ENCODE measurements at places on chromosomes 16 and 17.

- no peak for DNase-seq
Measured at GRCh38 chr16:73054813-73055482, 7.0 kb upstream of the ZFHX3 start.

DNA sequence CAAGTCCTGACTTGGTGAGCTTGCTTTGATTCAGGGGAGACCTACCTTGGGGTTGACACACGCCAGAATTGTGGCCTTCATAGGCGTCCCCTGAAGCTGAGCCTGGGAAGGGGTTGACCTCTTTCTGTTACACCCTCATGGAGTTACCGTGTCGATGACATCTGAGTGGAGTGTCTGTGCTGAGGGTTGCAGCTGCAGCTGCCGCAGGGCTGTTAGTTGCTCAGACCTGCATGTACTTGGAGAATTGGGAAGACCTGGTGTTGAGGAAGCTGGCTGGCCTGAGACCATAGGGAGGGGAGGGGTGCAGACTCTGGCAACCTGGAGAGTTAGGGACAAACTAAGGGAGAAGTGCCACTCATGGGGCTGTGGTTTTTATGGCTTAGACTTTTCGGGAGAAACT is 9.6 kb downstream of the GSE1 start:
- no peak for DNase-seq

DNA sequence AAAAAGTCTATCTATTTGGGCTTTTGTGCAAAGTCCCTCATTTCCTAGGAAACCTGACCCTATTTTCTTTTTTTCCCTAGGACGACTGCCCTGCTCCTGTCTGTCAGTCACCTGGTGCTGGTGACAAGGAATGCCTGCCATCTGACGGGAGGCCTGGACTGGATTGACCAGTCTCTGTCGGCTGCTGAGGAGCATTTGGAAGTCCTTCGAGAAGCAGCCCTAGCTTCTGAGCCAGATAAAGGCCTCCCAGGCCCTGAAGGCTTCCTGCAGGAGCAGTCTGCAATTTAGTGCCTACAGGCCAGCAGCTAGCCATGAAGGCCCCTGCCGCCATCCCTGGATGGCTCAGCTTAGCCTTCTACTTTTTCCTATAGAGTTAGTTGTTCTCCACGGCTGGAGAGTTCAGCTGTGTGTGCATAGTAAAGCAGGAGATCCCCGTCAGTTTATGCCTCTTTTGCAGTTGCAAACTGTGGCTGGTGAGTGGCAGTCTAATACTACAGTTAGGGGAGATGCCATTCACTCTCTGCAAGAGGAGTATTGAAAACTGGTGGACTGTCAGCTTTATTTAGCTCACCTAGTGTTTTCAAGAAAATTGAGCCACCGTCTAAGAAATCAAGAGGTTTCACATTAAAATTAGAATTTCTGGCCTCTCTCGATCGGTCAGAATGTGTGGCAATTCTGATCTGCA is 12.9 kb downstream of the TMEM98 start:
- DNase-seq = no peak

GRCh38 chr17:82638183-82638773 is 10.0 kb downstream of the WDR45B start:
- no peak for DNase-seq

DNA sequence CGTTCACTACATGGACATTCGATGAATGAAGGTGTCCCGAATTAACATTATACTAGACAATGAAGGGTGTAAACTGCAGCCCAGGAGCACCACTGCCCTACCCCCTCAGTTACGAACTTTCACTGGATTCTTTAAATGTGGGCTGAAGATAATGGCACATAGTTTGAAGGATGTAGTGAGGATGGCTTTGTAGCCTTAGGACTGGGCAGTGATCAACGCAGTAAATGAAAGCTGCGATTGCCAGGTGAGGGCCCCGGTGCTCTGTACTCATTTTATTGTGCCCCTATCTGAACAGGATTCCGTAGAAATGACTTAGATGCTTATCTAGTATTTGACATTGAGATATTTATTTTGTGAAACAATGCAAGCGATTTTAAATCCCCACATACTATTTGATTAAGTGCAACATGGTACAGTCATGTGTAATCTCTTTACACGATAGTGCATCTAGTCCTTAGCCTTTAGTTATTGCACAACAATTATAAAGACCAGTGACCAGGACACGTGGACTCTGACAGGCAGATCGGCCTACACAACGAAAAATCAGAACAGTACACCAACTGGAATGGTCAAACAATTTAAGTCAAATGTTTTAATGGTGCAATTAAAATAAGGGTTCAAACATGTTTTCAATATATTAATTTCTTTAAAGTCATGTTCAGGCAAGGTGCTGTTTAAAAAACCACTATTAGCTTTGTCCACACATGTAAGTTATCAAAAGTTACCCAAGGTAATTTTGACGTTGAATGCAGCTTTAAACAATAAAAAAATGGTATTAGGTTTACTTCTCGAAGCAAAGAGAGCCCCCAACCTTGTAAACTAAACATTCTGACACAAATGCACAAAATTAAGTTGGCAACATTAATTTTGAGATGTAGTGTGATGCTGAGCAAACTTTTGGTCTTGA is 17.4 kb upstream of the ERN1 start:
- no peak for DNase-seq

- DNase-seq = no peak
Measured at GRCh38 chr17:59863616-59864015, 29.1 kb downstream of the TUBD1 start.

DNA sequence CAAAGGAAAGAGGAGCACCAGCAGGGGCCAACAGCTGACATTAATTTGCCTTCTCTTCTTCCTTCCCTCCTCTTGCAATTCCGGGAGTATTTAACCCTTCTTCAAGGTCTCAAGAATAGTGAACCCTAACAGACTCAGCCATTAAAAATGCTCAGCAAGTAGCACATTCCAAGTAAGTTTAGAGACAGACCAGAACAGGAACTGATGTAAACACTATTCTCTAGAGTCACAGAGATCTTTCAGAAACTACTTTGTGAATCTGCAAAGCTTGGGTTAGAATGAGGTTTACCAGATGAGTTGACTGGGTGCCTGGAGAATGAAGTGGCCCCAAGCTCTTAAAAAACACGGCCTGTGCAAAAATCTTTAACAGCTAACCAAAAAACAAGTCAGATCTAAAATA is 50.9 kb downstream of the TEX2 start:
- no peak for DNase-seq

- peak; percentile 62 for DNase-seq
Measured at GRCh38 chr17:8162233-8162996, at the start of gene VAMP2. VAMP2 (minus strand) TSS chr17:8162948; CDS start chr17:8162879, 69 bp downstream.

GRCh38 chr16:28000314-28001169 is 63.0 kb downstream of the GSG1L start:
- no peak for DNase-seq

- no peak for DNase-seq
Measured at GRCh38 chr17:44005527-44006271, 1.3 kb downstream of the NAGS start.

- no peak for DNase-seq
Measured at GRCh38 chr16:50818380-50818779, 76.5 kb downstream of the CYLD start.

GRCh38 chr16:66901626-66902025 is 17.1 kb downstream of the CDH16 start:
- DNase-seq = no peak

DNA sequence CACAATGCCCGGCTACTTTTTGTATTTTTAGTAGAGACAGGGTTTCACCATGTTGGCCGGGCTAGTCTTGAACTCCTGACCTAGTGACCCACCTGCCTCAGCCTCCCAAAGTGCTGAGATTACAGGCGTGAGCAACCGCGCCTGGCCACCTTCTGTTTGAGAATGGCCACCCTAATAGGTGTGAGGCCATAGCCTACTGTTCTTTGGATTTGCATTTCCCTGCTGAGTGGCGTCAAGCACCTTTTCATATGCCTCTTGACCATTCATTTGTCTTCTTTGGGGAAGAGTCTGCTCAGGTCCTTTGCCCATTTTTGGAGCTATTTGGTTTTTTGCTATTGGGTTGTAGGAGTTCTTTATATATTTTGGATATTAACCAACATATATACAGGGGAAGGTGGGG is 276.7 kb downstream of the PARN start:
- DNase-seq = no peak

- DNase-seq = no peak
Measured at GRCh38 chr16:75351183-75351582, 82.1 kb downstream of the CFDP1 start.

- no peak for DNase-seq
Measured at GRCh38 chr16:30901201-30902028, 5.0 kb downstream of the CTF1 start.

- no peak for DNase-seq
Measured at GRCh38 chr17:41678907-41679739, 9.6 kb upstream of the EIF1 start.

- DNase-seq = no peak
Measured at GRCh38 chr17:82961366-82962162, 117.8 kb upstream of the METRNL start.

GRCh38 chr16:21167360-21167759 is 8.9 kb downstream of the LDAF1 start:
- DNase-seq = no peak

- no peak for DNase-seq
Measured at GRCh38 chr16:8943966-8944759, 19.5 kb downstream of the USP7 start.

GRCh38 chr16:31010585-31011325 is at the start of gene STX1B:
STX1B (minus strand) TSS chr16:31010638; CDS start chr16:31010396, 242 bp downstream.
- DNase-seq = peak; percentile 27

DNA sequence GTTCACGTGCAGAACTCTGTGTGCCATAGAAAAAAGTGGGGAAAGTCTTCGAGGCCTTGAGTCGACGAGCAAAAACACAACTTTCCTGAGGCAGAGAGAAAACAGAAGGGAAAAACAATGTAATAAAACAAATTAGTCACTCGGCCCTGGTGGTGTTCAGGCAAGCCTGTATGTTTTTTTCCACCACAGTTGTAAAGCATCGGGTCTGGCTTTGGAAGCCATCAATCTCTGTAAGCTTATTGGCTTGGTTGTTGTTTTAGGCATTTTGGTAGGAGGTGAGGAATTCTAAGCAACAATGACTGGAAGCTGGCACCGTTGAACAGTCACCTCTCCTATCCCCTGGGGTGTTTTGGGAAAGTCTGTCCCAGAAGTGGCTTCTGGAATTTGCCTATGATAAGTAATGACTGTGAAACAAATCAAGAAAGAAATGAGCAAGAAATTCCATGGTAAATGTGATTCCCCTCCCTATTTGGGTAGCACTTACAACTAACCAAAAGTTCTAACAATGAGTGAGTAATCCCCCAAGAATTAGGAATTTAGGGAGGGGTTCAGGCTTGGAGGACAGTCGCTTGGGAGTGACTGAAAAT is 2.8 kb downstream of the CDH13 start:
- no peak for DNase-seq

DNA sequence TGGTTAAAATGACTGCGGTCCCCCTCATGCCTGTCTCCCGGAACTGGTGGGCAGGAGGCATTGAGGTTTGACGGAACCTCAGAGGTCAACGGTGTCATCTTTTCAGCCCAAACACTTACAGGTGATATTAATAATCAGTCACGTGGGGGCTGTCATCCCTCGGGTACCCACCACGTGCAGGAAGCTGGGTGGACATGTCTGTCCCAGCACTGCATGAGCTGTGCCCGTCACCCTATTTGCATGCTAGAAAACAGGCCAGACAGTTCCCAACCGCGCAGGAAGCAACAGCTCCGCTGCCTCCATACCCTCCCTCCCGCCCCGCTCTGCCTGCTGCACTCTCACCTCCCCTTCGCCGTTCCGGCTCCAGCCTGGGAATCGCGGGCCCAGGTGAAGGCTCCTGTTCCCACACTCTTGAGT is 1.4 kb downstream of the SYNGR3 start:
- DNase-seq = no peak

DNA sequence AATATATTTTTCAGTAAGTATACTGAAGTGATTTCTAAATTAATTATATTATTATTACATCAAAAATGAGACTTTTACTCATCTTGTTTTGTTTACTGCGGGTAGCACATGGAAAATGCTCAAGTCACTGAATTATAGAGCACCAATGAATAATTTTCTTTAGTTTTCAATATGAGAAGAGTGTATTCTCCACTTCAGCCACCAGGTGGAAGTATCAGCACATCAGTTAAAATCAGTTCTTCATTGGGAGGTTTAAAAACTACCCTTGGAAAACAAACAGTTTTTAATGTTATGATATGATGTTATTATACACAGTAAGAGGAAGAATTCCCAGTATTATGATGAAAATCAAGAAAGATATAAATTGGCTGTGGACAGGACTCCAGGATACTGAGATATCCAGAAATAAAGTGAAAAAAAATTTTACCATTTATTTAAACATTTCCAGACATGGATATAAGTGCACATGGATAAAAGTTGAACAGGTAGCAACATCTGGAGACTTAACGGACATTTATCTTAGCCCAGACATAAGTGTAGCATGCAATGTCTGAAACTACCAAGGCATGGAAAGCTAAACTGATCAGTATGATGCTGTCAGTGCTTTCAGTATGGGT is 467.3 kb downstream of the KCNJ2 start:
- DNase-seq = no peak

DNA sequence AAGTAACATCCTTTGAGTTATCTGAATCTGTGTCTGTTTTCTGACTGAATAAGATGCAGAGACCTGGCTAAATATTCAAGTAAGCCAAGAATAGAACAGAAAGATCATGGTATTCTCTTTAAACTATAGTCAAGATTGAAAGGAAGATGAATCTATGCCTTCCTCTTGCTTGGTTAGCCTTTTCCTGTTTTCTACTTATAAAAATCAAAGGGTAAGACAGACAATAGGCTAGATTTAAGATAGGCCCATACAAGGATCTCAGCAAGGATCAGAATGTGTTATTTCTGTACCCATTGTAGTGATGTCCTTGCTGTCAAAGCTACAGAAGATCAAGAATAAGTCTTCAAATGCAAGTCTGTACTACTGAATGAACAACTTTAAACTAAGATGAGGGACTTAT is 7.0 kb upstream of the CDR2 start:
- no peak for DNase-seq

GRCh38 chr17:6894206-6894528 is 62.6 kb upstream of the TEKT1 start:
- no peak for DNase-seq

- DNase-seq = peak; percentile 50
Measured at GRCh38 chr17:75827308-75828075, 16.7 kb downstream of the UNC13D start.

DNA sequence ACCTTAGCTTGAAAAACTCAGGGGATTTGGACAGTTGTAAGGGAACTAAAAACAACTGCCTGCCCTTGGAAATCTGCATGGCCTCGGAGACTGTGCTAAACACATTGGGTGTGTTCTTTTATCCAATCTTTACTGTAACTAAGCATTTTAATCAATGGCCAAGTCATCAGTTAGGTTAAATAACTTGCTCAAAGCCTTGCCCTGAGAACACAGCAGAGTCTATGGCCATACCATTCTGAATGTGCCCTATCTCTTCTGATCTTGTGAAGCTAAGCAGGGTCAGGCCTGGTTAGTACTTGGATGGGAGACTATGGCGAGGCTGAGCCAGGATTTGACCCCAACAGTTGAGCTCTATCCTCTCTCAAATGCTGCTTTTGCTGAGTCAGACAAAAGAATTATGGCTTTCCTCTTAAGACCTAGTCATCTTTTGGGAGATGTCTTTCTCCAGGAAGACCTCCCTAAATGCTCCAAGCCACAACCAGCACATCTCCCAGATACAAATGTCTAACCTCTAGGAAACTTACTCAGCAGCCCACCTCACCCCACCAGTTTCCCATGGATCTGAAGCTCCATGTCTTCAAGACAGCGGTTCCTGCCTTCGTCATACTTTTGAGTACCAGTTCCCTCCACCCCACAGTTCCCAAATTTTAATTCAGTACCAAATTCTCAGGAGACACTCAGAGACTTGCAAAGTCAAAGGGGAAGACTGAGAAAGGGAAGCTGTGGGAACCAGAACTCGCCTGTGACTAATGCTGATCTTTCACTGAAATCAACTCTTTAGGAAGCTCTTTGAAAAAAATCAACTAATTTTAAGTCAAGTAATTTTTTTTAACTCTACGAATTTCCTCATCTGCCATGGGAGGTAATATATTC is 336.1 kb downstream of the MAF start:
- no peak for DNase-seq

Measured in stimulated activated CD8-positive, alpha-beta memory T cell treated with anti-CD3 and anti-CD28 coated beads, Interleukin-4, amount 100 ng/mL, for 4 hours (primary cell).